Motor neuron (in vitro differentiated cells): ENCODE measurements at places on chromosomes 7 and 10.

DNA sequence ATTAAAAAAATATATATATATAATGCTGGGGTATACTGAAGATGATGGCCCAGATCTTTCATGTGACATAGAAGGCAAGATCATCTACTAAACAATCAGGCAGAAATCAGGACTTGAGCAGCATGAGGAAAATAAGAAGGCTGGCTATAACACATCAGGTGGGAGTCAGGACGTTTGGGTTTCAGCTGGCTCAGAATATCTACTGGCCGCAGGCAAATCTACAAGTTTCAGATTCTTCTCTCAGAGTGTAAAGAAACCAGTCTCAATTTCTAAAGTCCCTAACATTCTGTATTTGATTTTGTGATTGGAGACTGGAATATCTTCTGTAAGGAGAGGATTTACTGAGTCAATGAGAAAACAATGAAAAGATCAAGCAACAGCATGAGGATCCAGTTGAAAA, 37.7 kb upstream of the FAM3C start:
- ATAC-seq: no peak

DNA sequence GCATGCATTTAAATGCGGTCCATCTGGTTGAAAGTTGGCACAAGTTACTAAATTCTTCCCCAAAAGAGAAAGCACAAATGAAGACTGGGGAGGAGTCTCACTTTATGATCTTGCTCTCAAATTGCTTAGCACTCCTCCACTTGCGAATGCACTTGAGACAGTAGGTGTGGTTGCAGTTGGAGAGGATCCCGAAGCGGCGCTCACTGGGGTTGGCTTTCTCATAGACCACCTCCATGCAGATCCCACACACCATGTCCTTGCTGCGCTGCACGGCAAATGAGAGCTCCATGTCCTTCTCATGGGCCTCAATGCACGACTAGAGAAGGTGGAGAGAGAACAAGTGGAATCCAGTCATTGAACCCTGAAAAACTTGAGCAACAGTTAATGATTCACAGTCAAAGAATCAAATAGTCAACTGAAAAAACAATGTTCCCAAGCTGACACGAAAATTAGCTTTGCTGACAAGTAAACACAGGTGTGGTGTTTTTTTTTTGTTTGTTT, 22.7 kb downstream of the MKRN1 start:
- no peak for ATAC-seq

- no peak for ATAC-seq
Measured at GRCh38 chr10:127400216-127400615, 148.9 kb upstream of the NPS start.

- ATAC-seq: no peak
Measured at GRCh38 chr7:40105879-40106473, 28.4 kb downstream of the MPLKIP start.

DNA sequence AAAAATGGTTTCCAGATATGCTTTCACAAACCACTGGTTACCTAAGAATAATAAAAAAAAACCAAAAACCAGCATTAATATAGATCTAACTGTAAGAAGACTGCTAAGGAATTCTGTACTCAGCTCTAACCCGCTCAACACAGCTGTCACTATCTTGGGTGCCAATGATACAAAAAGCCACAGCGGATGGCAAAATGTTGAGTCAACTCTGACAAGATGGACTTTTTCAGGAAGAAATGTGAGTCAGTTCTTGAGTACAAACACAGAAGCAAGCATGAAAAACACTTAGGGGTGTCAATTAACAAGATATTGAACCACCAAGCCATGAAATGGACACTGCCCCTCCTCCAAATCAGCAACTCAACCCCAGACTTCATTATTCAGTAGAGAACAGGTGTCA, 55.0 kb downstream of the CTTNBP2 start:
- ATAC-seq: no peak

DNA sequence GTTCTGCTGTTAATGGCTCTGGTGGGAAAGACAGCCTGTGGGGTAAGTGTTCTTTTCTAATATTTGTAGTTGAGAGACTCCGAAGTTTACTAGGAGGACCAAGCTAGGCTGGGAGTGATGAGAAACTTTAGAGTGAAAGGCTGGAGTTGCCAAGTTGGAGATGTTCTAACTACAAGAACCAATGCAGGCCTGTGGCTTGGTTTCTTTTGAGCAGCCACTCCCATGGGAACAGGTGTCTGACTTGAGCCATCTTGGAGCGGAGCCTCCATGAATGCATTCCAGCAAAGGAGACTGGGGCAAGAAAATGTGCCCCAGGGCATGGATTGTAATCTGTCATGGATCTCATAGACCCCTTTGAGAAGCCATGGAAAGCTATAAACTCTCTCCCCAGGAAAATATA, 296 bp downstream of the HABP2 start:
- ATAC-seq: no peak

DNA sequence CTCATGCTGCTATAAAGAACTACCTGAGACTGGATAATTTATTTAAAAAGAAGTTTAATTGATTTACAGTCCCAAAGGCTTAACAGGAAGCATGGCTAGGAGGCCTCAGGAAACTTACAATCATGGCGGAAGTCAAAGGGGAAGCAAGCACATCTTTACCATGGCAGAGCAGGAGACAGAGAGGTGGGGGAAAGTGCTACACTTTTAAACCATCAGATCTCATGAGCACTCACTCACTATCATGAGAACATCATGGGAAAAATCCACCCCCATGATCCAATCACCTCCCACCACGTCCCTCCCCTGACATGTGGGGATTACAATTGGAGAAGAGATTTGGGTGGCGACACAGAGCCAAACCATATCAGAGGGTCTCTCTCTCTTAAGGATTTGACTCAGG, 108.6 kb upstream of the PODXL start:
- ATAC-seq: no peak

- no peak for ATAC-seq
Measured at GRCh38 chr7:66642186-66642585, 13.5 kb downstream of the KCTD7 start.

DNA sequence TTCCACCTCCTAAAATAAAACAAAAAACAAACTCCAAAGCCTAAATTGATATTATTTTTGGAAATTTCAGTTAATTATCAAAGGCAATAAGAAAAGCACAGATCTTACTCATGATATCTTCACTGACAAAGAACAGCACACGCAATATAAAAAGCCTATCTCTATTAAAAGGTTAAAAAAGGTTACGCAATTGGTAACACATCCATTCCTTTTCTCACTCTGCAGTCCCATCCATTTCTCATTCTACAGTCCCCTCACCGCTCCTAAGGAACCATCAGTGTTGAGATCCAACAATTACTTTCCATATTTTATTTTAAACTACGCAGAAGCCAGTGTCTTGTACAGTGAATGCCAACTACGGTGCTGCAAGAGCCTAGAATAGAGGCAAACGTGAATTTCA, 1.3 kb downstream of the SEC61G start:
- no peak for ATAC-seq

DNA sequence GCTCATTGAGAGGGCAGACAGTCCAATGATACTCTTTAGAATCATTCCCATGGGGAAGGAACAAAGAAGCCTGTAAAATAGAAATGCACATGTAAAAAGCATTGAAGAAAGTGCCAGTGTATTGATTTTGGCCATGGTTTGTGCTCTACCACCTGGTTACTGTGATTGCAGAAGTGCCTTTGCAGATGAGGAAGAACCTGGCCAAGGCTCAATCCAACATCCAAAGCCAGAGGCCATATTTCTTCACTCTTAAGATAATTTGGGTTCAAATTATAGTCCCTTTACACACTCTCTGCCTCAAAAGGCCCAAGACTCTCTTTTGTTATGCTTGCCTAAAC, 122.1 kb downstream of the EGFR start:
- no peak for ATAC-seq
